ENCODE measurements at places on chromosomes 11 and 22. TPM values are rescaled to one million over a fixed set of nuclear protein-coding genes. Genes with fewer than 3 reads are reported as not detected.

Gene VWCE
- 2.2 TPM for polyA plus RNA-seq

Gene MMP1
- polyA plus RNA-seq = 0.06 TPM

Gene CDC45
- 0.43 TPM for polyA plus RNA-seq

Gene SYNGR1
- 3.6 TPM for polyA plus RNA-seq

DNA sequence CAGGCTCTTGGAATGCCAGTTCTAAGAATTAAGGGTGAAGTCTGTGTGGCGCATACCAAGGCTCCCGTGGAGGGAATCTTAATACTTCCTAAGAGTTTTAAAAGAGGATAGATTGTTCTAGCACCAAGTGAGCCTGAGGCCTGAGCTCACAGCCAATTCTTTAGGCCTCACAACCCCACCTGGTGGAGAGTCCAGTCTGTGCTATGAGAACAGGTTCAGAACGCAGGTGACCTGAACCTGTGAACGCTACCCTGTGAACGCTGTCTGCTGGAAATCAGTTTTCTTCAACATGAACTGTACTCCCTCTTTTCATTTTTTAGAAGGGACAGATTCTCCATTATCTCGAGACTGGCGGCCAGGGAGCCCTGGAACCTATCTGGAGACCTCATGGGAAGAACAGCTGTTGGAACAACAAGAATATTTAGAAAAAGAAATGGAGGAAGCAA lies 43.2 kb upstream of the DLAT start:
- DNase-seq = peak; percentile 58
- no peaks in the 10 kb centered on the region for H3K36me3 ChIP-seq
- no peaks in the 10 kb centered on the region for H3K27me3 ChIP-seq
- H3K4me1 ChIP-seq = peaks cover 6% of the 10 kb centered on the region

- no peak overlapping the region for H3K4me3 ChIP-seq
- H3K36me3 ChIP-seq = no peaks in the 10 kb centered on the region
- DNase-seq = no peak
- no peak overlapping the region for H3K27ac ChIP-seq
- no peaks in the 10 kb centered on the region for H3K27me3 ChIP-seq
These were observed 1196.2 kb upstream of the TENM4 start for GRCh38 chr11:80636999-80637398.

DNA sequence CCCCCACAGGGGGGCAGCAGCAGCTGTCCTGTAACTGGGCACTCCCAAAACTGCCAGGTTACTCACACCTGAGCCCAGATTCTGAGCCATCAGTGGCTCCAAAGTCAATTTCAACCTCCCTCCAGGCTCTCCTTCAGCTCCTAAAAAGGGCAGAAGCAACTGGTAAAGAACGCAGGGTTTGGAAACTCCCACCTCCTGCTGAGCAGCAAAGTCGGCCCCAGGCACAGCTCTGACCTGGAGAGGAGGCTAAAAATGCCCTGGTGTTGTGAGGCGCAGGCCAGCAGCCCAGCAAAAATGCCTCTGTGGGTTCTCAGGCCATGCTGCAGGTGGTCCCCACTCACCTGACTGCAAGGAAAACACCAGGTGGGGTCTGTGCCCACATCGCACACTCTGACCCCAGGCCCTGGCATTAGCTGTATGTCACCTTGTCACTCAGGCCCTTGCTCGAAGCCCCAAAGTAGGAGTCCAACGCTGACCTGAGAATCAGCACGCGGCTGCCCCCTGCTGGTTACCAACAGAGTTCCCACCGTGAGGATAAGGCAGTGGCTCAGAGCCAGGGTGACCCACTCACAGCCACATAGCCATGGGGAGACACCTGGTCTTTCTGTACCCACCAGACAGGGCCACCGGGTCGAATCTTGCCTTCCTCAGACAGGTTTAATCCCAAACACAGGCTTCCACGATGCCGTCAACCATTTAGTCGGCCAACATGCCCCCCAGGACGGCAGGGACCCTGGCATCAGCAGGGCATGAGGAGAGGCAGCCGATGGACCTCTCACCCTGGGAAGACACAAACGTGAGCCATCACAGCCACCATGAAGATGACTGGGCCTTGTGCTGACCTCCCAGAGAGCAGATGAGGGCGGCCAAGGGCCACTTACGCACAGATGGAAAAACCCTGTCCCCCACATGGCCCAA lies 11.1 kb downstream of the POLR3H start:
- H3K27ac ChIP-seq = no peak overlapping the region
- no peak overlapping the region for H3K4me3 ChIP-seq
- H3K36me3 ChIP-seq = peaks cover 13% of the 10 kb centered on the region
- peaks cover 7% of the 10 kb centered on the region for H3K4me1 ChIP-seq
- H3K27me3 ChIP-seq = no peaks in the 10 kb centered on the region
